ENCODE measurements at places on chromosomes 5 and 9.

DNA sequence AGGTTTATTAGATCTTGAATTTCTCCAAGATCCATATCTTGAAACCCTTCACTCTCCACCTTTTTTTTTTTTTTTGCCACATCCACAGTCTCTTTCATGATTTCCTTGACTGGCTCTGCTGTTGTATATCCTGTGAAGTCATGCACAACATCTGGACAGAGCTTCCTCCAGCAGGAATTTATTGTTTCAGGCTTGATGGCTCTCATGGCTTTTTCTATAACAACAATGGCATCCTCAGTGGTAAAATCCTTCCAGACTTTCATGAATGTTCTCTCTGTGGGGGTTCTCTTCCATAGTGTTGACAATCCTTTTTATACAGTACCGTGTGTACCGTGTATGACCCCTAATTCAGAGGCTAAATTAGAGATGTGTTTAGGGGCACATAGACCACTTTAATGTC lies 24.0 kb downstream of the RANBP17 start:
- no peak overlapping the region for H3K27ac ChIP-seq
- H3K4me3 ChIP-seq, result no peak overlapping the region
- H3K27me3 ChIP-seq, result no peaks in the 10 kb centered on the region
- H3K4me1 ChIP-seq, result no peaks in the 10 kb centered on the region
- H3K36me3 ChIP-seq, result no peaks in the 10 kb centered on the region

DNA sequence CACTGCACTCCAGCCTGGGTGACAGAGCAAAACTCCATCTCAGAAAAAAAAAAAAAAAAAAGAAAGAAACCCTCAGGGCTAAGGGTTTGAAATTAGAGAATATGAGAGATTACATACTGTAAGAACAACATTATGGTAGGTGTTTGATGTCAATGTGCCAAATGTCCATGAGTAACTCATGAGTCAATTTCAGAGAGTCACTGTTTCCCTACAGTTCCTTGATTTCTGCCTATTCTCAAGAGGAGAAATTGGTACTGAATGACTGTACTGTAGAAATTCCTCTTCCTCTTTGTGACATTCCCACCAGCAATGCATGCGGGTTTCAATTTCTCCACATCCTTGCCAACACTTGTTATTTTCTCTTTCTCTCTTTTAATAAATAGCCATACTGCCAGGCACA lies 35.2 kb downstream of the MARVELD2 start:
- no peak overlapping the region for H3K4me3 ChIP-seq
- H3K36me3 ChIP-seq, result no peaks in the 10 kb centered on the region
- DNase-seq, result no peak
- H3K27ac ChIP-seq, result no peak overlapping the region
- no peaks in the 10 kb centered on the region for H3K27me3 ChIP-seq
- no peaks in the 10 kb centered on the region for H3K4me1 ChIP-seq

DNA sequence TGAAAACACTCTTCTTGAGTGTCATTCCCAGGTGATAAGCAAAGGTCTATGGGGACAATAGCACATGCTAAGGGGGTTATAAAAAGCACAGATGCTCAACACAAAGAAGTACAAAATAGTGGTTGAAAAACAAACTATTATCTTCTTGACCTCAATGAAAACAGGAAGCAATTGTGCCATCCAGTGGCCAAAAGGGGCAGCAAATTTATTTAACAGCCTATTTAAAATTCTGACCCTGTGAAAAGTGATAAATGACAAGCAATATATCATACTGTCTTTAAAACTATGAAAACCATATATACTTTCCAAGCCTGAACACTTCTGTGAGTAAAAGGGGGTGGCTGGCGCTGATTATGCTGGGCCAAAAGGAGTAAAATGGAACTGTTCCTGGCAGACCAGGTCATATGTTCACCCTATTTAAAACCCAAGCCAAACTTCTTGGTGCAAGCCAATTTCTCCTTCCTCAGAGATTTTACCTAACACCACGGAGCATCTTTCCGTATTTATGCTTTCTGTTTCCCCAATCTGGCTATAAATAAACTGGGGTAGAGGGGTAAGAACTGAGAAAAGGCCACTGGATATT lies 29.7 kb downstream of the TEX10 start:
- H3K4me1 ChIP-seq, result no peaks in the 10 kb centered on the region
- no peaks in the 10 kb centered on the region for H3K36me3 ChIP-seq
- H3K27me3 ChIP-seq, result no peaks in the 10 kb centered on the region
- H3K4me3 ChIP-seq, result no peak overlapping the region
- DNase-seq, result no peak

GRCh38 chr9:114928136-114928535 lies 2.3 kb downstream of the TNFSF8 start:
- H3K36me3 ChIP-seq, result no peaks in the 10 kb centered on the region
- H3K27ac ChIP-seq, result no peak overlapping the region
- no peaks in the 10 kb centered on the region for H3K27me3 ChIP-seq
- no peak for DNase-seq
- no peaks in the 10 kb centered on the region for H3K4me1 ChIP-seq

GRCh38 chr5:18023275-18023674 lies 389.0 kb downstream of the TAF11L14 start:
- no peak overlapping the region for H3K4me3 ChIP-seq
- no peak for DNase-seq
- H3K27ac ChIP-seq, result no peak overlapping the region
- H3K4me1 ChIP-seq, result no peaks in the 10 kb centered on the region
- H3K27me3 ChIP-seq, result no peaks in the 10 kb centered on the region

DNA sequence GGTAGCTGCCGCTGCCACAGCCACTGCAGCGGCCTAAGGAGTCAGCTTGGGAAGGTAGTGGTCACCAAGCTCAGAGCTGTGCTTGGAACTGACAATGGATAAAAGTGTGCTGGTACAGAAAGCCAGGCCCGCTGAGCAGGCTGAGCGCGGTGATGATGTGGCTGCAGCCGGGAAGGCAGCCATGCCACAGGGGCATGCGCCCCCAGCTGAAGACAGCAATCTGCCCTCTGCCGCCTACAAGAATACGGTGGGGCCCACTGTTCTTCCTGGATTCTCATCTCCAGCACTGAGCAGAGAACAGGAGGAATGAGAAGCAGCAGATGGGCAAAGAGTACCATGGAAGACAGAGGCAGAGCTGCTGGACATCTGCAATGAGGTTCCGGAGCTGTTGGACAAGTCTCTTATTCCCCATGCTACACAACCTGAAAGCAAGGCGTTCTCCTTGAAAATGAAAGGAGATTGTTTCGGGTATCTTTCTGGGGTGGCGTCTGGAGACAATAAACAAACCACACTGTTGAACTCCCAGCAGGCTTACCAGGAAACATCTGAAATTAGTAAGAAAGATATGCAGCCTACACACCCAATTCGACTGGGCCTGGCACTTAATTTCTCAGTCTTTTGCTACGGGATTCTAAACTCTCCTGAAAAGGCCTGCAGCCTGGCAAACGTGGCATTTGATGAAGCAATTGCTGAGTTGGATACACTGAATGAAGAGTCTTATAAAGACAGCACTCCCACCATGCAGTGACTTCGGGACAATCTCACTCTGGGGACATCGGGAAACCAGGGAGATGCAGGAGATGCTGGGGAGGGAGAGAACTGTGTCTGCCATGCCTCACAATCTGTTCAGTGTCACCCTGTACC lies 22.8 kb upstream of the ANKRD18A start:
- H3K4me1 ChIP-seq, result no peaks in the 10 kb centered on the region
- DNase-seq, result no peak
- H3K27ac ChIP-seq, result no peak overlapping the region
- no peaks in the 10 kb centered on the region for H3K36me3 ChIP-seq

DNA sequence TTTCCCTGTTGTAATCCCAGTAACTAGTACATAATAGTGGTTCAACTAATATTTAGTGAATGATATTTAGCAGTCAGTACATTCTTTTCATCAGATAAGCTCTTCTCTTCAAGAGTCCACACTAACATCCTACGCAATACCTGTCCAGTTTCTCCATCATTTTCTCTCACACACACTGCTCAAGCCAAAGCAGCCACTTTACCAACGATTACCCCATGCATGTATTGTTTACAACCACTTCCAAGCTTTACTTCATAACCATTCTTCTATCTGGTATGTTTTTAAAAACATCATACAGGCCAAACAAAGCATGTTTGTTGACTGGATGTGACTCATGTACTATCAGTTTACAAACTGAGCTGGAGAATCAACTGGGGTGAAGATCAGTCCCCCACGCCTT lies 7.3 kb downstream of the UBTD2 start:
- H3K4me1 ChIP-seq, result peaks cover 1% of the 10 kb centered on the region
- no peak overlapping the region for H3K4me3 ChIP-seq
- no peaks in the 10 kb centered on the region for H3K36me3 ChIP-seq
- H3K27ac ChIP-seq, result peak overlapping the region; percentile 59
- no peak for DNase-seq

- peaks cover 9% of the 10 kb centered on the region for H3K4me1 ChIP-seq
- DNase-seq, result no peak
- H3K4me3 ChIP-seq, result no peak overlapping the region
- no peaks in the 10 kb centered on the region for H3K27me3 ChIP-seq
Measured at GRCh38 chr5:15799612-15800011, 299.6 kb downstream of the FBXL7 start.

- H3K27me3 ChIP-seq, result no peaks in the 10 kb centered on the region
- H3K27ac ChIP-seq, result no peak overlapping the region
- no peak for DNase-seq
Measured at GRCh38 chr5:81249240-81249639, 16.1 kb downstream of the CKMT2 start.

- H3K4me3 ChIP-seq, result no peak overlapping the region
- no peak for DNase-seq
- no peaks in the 10 kb centered on the region for H3K4me1 ChIP-seq
Measured at GRCh38 chr5:19886123-19886917, 101.7 kb downstream of the CDH18 start.

DNA sequence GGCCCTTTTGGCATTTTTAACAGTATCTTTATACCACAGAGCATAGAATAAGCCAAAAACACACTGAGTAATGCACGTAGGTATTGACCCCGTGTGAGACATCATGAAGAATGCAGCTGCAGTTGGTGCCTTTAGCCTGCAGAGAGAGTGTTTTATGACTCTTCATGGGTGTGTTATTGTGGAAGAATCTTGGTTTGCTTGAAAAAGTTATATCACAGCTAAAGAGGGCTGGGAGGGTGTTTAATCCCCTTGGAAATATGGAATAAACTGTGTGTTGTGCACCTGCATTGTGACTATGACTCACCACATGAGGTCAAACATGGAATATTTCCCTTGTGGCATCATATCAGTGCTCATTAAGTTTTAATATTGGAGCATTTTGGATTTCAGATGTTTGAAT lies 458.7 kb downstream of the CDH9 start:
- no peak overlapping the region for H3K27ac ChIP-seq
- H3K4me1 ChIP-seq, result no peaks in the 10 kb centered on the region
- H3K4me3 ChIP-seq, result no peak overlapping the region
- DNase-seq, result no peak
- H3K36me3 ChIP-seq, result no peaks in the 10 kb centered on the region
- no peaks in the 10 kb centered on the region for H3K27me3 ChIP-seq

- H3K4me3 ChIP-seq, result no peak overlapping the region
- H3K27ac ChIP-seq, result no peak overlapping the region
- no peaks in the 10 kb centered on the region for H3K27me3 ChIP-seq
- H3K4me1 ChIP-seq, result no peaks in the 10 kb centered on the region
- no peaks in the 10 kb centered on the region for H3K36me3 ChIP-seq
Measured at GRCh38 chr9:32265037-32265436, 119.4 kb upstream of the ACO1 start.

GRCh38 chr9:18969128-18969527 lies 63.9 kb downstream of the SAXO1 start:
- H3K36me3 ChIP-seq, result no peaks in the 10 kb centered on the region
- H3K4me1 ChIP-seq, result no peaks in the 10 kb centered on the region
- no peaks in the 10 kb centered on the region for H3K27me3 ChIP-seq
- DNase-seq, result no peak
- no peak overlapping the region for H3K4me3 ChIP-seq
- H3K27ac ChIP-seq, result no peak overlapping the region

DNA sequence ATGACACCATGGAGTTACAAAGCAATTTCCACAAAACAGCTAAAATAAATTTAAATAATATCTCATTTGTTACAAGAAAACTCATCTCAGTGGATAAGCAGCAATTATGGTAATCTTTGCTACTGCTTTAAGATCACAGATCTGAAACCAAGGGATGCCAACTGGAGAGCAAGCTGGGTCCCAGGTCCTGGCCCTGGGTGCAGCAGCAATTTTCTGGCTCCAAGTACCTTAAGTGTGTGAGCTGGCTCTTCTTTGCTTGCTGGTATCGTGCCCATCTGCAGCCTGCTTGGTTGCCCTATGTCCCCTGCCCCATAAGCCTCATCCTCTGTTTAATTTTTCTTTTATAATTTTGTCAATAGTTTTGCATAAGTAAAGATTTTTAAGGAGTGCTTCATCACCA lies 41.5 kb upstream of the DIRAS2 start:
- H3K27ac ChIP-seq, result no peak overlapping the region
- H3K4me1 ChIP-seq, result no peaks in the 10 kb centered on the region
- H3K36me3 ChIP-seq, result no peaks in the 10 kb centered on the region
- DNase-seq, result no peak

DNA sequence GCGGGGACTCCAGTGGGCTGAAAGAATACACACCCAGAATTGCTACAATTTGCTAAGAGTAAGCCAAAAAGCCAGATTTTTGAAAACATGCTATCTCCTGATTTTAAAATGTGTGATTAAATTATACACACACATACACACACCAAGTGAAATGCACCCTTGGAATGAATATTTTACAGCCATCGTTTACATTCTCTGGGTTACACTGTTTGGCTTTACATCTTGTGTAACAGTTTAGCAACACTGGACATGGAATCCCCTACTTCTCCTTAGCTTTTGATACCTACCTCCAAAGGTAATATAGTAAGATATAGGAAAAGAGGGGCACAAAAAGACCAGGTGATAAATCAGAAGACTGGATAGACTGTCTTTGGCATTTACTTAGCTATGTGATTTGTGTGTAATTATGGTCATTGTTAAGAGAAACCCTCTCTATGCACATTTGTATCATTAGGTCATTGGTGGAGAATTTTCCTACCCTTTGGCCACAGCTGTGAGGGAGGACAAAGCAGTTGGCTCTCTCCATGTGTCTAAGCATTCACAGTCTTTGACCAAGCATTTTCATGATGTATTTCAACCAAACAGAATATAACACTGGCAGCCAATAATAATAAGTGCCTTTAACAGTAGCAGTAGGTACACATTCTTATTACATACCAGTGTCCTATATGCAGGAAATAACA lies 7.6 kb downstream of the SVEP1 start:
- H3K4me3 ChIP-seq, result no peak overlapping the region
- H3K27me3 ChIP-seq, result no peaks in the 10 kb centered on the region
- DNase-seq, result no peak
- no peaks in the 10 kb centered on the region for H3K36me3 ChIP-seq

- H3K36me3 ChIP-seq, result no peaks in the 10 kb centered on the region
- H3K4me1 ChIP-seq, result no peaks in the 10 kb centered on the region
Measured at GRCh38 chr9:134860510-134860909, 20.1 kb upstream of the FCN2 start.

DNA sequence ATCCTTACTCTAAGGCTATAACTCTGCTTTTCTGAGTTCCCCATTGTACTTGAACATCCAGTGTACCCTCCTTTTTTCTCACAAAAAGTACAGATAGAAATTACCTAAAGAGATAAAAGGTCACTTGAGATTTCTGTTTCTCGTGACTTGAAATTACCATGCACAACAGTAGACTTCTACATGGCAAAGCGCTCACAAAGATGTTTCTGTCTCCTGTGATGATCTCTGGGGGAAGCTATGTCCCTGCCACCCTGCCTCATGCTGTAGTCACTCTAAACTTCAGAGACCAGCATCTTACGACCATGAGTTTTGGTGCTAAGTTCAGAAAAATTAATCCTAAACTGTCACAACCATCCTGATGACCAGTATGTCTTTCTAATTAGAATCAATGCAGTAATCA lies 36.2 kb downstream of the NFIB start:
- H3K27ac ChIP-seq, result peak overlapping the region; percentile 19
- DNase-seq, result no peak
- H3K4me1 ChIP-seq, result peaks cover 13% of the 10 kb centered on the region
- no peaks in the 10 kb centered on the region for H3K27me3 ChIP-seq
- H3K36me3 ChIP-seq, result no peaks in the 10 kb centered on the region
- no peak overlapping the region for H3K4me3 ChIP-seq

Measured in breast epithelium (tissue), 4 donors.